ENCODE measurements at places on chromosomes 13 and 19.
A peak's percentile ranks its signal among the peaks of the same experiment; 100 is the strongest.

- no peak for DNase-seq
These were observed 732 bp upstream of the DCLK1 start for GRCh38 chr13:36131931-36132297.

DNA sequence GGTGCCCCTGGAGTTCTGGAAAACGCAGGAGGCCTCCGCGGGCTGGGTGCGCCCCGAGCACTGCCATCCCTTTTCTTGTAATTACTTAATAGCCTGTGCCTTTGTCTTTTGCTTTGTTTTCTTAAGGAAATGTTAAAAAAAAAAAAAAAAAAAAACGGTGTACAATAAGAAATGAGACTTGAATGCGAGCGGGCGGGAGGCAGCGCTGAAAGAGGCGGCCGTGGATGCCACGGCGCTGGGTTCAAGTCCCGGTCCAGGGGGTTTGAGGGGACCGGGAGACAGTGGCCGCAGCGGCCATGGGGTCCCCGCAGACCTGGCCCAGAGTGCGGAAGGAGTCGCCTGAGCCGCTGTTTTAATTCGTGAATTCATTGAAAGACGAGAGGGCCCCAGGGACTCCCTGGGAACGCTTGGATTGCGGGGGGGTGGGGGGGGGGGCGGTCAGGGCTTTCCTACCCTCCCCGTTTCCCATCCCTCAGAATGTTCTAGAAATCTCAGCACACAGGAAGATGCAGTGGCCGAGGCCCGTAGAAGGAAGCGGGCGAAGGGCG lies 349.2 kb upstream of the ARGLU1 start:
- no peak for DNase-seq

GRCh38 chr13:99905224-99905623 lies 66.3 kb downstream of the ZIC5 start:
- DNase-seq, result peak; percentile 24

GRCh38 chr13:55230570-55230908 lies 1910.2 kb upstream of the PRR20A start:
- DNase-seq, result no peak

DNA sequence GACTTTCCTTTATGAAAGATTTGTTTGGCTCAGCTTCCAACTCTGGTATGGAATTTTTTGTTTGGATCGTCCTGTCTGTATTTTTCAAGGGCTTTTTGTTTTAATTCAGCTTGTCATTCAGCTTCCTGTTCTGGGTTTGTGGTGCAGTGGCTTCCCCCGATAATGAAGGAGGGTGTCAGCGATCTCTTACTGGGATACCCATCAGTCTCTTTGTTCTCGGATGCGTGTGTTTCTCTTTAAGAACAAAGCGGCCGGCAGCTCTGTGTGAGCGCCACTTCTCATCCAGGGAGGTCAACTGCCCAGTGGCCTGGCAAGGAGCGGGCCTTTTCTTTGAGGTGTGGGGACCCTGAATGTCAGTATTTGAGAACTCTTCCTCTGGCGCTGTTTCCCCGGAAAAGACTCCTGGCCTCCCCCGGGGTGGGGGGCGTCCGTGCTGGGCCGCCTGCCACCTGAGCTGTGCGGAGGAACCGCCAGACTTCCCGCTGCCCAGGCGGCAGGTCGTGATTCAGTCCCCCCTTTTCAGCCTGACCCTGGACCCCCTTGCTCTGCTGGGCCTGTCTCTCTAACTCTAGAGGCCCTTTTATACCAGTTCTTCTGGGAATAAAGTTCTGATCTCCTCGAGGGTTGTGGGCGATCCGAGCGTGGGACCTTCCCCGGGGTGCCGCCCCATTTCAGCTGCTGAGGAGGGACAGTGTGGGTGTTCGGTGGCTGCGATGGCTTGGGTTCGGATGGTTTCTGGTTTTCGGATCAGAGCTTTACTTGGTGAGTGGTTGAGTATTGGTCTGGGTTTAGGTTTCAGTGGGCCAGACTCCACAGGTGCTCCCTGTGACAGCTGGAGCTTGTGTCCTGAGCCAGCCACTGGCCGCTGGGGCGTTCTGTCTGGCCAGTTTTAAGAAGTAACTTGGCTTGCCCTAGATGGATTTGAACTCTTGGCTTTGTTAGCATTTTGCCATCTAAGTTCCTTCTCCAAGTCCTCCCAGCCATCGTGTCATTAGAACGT lies 3.4 kb downstream of the SF3A2 start:
- DNase-seq, result no peak

GRCh38 chr19:10454267-10454666 lies 33.9 kb downstream of the PDE4A start:
- peak; percentile 35 for DNase-seq

DNA sequence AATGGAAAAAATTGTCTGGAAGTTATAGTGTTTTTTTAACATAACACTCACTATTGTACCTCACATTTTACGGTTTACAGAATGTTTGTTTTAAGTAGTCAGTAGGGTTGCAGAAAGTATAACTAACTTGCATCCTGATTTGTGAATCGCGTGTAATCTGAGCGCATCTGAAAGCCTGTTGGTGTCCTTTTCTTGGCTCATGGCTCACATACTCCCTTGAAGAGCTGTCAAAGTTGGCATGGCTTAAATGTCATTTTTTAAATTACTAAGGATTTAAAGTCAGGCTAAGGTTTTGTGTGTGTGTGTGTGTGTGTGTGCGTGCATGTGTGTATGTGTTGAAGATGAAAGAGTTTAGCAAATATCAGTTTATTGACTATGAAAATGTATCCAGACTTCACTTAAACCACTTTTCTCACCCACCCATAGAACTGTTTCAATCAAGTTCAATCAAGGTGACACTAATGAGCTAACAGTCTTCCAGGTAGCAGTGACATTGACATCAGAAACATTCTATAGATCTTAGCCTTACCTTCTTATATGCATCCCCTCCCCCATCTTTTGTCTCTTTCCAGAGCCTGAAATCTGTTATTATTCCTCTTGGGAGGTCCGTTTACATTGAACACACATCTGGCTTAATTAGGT lies 480.4 kb upstream of the SGCG start:
- peak; percentile 24 for DNase-seq

- no peak for DNase-seq
These were observed 149.2 kb downstream of the COL4A1 start for GRCh38 chr13:110157718-110158117.

GRCh38 chr13:93248627-93249047 lies 22.0 kb downstream of the GPC6 start:
- DNase-seq, result peak; percentile 97

DNA sequence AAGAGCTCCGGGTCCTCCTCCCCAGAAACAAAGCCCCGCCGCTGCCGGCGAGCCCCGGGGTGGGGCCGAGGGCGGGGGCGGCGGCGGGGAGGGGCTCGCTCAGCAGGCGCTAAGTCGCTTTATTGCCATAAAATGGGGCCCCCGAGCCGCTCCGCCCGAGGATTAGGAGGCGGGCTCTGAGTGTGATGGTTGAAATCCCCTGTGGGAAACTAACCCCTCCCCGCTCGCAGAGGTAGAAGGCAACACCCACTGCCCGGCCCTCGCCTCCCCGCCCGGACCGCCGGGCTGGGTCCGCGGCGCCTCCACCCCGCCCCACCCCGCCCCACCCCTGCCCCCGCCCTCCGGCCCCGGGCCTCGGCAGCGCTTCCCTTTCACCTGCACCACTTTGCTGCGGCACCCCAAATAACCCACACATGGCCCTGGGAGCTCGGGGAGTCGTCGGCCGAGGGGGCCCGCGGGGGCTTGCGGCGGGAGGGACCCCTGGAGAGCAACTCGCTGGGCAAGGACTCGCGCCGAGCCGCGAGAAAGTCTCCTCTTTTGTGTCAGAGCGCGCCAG lies at the start of gene KLF12:
KLF12 (minus strand) TSS at position 184 of the 556 bp plus-strand sequence.
- peak; percentile 81 for DNase-seq

DNA sequence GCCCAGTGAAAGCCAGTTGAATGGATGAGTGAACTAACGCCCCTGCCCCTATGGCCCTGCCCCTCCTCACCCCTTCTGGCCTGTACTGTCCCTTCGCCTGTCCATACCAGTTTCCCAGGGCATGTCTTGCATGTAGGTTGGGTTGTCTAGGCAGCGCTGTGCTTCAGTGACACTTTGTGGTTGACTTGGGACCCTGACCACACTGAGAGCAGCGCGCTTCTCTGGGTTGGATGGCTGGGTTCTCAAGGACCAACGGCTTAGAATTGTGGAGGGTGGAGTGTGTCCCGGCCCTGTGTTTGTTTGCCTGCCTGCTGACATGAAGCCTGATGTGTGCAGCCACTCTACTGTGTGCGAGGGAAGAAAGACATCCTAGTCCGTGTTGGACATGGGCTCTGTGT lies 15.8 kb downstream of the GATAD2A start:
- DNase-seq, result no peak

DNA sequence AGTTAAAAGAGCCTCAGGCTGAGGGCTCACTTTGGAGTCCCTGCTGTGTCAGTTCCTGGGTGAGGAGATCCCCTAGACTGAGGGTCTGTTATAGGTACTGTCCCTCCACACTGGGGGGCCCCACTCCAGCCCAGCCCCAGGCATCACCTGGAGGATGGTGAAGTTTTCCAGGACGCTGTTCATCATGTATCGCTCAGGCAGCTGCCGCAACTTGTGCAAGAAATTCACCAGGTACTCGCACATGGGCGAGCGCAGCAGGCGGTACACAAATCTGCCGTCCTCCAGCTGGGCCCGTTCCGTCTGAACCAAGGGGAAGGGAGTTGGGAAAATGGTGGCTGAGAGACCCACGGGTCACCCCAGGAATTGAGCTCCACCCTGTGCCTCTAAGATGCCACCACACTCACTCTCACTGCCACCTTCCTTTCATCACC lies 7.1 kb downstream of the CD37 start:
- no peak for DNase-seq

DNA sequence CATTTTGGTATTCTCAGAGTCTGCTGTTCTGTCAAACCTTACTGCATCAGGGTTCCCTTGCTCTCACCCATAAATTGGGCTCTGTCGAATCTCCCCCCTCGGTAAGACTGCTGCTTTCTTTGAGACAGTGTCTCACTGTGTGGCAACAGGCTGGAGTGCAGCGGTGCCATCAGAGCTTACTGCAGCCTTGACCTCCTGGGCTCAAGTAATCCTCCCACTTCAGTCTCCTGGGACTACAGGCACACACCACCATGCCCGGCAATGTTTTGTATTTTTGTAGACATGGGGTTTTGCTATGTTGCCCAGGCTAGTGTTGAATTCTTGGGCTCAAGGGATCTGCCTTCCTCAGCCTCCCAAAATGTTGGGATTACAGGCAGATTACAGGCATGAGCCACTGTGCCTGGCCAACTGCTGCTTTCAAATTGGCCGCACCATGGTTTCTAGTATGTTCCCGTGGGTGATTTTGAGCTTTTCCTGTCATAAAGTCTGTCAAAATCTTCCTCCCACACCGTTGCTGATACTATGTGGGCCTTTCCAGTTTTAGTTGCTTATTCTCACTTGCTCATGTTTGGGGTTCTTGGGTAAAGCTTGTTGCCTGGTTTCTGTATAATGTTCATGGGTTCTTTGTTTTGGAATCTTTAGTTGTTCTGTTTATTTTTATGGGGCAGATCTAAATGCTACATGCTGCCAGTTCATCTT lies 10.6 kb downstream of the RFC3 start:
- DNase-seq, result no peak

- DNase-seq, result no peak
These were observed 11.0 kb upstream of the CCL25 start for GRCh38 chr19:8041531-8041931.

DNA sequence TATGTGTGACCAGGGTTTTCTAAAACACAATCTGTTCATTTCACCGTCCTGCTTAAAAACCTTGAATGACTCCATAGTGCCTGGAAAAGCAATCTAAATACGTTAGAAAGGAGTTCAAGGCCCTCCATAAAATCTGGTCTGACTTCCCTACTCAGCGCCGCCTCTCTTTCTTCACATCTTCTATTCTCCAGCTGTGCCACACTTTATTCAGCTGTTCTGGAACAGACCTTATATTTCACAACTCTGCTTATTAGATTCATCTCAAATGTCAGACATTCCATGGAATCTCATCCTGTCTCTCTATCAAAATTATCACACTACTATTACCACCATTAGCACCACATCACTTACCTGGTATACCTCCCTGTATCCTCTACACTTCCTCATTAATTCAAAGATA lies 19.8 kb upstream of the SPART start:
- DNase-seq, result no peak

- DNase-seq, result no peak
These were observed 16.4 kb downstream of the POLRMT start for GRCh38 chr19:616747-617526.

DNA sequence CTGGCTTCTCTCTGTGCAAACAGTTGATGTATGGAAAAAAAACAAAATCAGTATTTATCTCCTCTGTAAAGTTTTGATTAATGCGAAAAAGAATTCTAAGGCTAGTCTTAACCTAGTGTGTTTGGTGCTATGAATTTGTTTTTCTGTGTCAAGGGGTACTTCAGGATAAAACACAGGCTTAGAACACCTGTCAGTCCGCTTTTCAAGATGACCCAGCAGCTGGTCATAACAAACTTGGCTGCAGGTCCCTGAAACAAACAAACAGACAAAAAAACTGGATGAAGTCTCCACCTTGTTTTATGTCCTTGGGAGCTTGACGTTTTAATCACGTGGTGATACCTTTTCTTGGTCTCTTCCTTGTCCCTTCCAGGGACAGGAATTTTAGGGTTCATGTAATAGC lies 689.3 kb downstream of the UQCRFS1 start:
- no peak for DNase-seq

DNA sequence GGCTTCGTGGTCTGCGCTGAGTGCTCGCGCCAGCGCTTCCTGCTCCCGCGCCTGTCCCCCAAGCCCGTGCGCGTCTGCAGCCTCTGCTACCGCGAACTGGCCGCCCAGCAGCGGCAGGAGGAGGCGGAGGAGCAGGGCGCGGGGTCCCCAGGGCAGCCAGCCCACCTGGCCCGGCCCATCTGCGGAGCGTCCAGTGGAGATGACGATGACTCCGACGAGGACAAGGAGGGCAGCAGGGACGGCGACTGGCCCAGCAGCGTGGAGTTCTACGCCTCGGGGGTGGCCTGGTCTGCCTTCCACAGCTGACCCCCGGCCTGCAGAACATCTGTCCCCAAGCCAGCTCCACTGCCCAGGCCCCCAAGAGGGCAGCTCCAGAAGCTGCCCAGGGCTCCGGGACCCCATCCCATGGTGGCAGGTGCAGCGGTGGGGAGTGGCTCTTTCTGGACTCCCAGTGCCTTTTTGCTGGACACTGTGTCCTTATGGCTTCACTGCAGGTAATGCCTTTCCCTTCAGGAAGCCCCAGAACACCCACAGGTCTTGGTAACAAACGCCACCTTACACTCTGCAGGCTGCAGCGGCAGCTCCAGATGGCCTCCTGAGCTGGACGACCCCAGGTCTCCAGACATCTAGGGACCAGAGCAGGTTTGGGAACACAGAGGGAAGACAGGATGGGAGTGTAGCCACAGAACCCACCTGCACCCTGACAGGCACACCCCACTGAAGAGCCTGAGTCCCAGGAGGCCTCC lies 9.3 kb downstream of the PLEKHF1 start:
- no peak for DNase-seq

All from NCI-H2081 (cell line).